Mesenchymal stem cell (in vitro differentiated cells and primary cell): ENCODE measurements at places on chromosomes 6 and 20.
A peak's percentile ranks its signal among the peaks of the same experiment; 100 is the strongest.

- no peak for DNase-seq
Observed at GRCh38 chr6:13725052-13725451, 13.4 kb upstream of the RANBP9 start.

DNA sequence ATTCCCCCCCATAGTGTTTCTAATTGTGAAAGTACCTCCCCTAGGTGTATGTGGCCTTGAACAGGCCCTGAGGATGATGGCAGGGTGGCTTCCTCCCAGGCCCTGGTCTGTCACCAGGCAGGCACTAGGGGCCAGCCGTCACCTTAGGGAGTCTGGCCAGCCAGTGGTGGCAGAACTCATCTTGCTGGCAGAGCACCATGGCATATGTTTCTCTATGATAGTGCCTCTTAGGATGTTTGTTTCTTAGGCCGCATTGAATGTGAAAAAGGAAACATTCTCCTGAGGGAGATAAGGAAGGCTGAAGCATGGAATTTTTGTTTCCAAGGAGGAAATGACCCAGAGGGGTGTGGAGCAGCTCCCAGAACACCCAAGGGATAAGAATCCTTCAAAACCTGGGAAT lies 45.2 kb upstream of the KLHL31 start:
- DNase-seq: no peak

DNA sequence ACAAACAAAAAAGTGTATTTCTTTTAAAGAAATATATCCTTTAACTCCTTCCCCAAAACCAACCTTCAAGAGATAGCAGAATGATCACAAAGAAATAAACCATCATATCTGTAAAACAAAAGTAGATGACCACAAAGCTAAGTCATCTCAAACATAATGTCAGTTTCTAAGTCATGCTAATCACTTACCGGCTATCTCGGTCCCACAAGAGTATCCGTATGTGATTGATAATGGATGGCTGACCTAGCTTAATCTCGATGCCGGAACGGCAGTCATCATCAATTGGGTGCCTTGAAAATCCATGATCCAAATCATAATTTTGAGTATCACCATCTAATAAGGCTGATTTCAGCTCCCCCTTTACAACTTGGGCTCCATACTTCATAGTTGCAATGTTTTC lies 59.7 kb downstream of the BTBD9 start:
- DNase-seq: no peak

GRCh38 chr20:15563836-15564235 lies 1009.4 kb downstream of the KIF16B start:
- no peak for DNase-seq

- DNase-seq: no peak
Observed at GRCh38 chr6:506508-506907, 115.0 kb downstream of the IRF4 start.

DNA sequence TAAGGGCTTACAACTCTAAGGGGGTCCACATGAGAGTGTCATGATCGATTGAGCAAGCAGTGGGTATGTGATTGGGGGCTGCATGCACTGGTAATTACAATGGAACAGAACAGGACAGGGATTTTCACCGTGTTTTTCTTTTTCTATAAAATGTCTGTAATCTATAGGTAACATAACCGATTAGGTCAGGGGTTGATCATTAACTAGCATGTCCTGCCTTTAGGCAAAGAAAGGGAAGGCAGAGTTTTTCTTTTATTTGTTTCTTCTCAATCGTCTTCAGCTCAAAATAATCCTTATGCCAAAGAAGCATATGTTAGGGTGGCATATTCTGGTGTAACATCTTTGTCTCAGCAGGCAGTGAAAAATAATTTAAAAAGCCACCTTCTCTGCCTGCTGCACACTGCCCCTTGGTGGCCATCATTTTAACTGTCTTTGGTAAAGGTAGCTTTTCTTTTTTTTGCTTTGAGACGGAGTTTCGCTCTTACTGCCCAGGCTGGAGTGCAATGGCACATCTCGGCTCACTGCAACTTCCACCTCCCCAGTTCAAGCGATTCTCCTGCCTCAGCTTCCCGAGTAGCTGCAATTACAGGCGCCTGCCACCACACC lies 9.7 kb upstream of the CEP43 start:
- DNase-seq: peak; percentile 61

DNA sequence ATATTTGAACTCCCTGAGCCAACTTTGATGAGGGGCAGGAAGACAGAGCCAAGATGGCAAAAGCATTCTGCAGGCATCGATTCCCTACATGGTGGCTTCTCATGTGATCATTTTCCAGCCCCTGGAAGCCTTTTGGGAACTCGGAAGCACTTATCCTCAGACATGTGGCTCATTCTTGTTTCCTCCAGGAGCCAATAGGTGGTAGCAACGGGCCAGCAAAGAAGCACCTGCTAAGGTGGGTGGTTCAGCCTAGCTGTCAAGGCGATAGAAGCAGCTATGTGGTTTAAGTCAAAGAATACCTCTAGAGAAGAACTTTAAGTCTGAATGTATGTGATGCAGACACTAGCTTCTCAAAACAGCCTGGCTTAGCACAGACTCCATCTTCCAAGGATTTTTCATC lies 64.9 kb upstream of the PAX1 start:
- no peak for DNase-seq

DNA sequence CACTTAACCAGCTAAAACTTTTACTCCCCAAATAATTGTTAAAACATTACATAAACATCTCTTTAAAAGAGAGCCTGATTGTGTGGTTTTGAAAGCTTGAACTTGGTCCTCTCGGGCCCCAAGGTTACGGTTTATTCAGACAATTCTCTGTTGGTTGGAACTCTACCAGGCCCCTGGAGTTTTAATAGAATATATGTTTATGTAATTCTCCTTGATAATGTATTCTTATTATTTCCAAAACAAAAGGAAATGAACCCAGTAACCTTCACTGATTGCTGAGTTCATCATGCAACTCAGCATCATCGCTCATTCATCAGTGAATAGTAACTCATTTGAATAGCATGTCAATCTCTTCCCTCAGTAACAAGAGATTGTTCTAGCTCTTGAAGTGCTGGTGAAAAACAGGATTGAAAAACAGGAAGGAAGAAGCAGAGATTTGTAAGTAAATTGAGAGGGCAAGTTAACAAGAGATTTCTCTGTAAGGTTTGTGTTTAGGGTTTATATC lies 464.5 kb upstream of the MARCKS start:
- no peak for DNase-seq

GRCh38 chr6:167027308-167027707 lies 28.1 kb downstream of the CEP43 start:
- no peak for DNase-seq

- no peak for DNase-seq
Observed at GRCh38 chr20:44176833-44177534, 10.0 kb downstream of the JPH2 start.

DNA sequence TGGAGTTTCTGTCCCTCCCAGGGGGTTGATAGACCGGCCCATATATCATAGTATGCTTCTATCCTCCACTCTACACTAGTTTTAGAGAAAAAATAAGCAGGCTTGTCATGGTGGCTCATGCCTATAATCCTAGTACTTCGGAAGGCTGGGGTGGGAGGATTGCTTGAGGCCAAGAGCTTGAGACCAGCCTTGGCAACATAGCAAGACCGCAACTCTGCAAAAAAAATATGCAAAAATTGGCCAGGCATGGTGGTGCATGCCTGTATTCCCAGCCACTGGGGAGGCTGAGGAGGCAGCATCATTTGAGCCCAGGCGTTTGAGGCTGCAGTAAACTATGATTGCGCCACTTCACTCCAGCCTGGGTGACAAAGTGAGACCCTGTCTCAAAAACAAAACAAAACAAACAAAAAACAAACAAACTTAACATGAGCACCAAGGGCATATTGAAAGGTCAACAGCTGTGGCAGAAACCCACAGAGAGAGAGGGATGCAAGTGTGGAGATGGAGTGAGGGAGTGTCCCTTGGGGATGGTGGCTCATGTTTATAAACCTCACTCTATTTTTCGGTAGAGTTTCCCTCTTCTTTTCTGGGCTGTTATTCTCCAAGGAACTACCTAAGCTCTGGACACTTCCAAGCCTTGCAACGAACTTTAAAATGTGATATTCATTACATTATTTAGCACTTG lies 24.1 kb downstream of the SLC24A3 start:
- no peak for DNase-seq

GRCh38 chr20:44541992-44542391 lies 20.1 kb upstream of the SERINC3 start:
- DNase-seq: no peak

DNA sequence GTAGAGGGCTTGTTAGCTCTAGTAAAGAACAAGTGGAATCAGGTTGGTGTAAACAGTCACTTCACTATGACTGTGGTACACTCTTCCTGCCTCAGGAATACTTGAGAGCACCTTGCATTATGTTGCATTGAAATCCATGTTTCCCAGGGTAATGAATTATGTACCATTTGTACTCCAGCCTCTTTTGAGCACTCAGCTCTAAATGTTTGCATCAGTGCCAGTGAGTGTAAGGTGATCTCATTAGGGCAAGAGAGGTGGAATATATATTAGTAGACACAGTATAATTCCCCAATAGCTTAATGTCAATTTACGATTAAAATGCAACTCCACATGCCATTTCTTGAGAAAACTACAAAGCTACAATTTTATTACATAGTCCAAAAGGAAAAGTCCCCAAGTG lies 319.6 kb upstream of the POU3F2 start:
- DNase-seq: no peak

DNA sequence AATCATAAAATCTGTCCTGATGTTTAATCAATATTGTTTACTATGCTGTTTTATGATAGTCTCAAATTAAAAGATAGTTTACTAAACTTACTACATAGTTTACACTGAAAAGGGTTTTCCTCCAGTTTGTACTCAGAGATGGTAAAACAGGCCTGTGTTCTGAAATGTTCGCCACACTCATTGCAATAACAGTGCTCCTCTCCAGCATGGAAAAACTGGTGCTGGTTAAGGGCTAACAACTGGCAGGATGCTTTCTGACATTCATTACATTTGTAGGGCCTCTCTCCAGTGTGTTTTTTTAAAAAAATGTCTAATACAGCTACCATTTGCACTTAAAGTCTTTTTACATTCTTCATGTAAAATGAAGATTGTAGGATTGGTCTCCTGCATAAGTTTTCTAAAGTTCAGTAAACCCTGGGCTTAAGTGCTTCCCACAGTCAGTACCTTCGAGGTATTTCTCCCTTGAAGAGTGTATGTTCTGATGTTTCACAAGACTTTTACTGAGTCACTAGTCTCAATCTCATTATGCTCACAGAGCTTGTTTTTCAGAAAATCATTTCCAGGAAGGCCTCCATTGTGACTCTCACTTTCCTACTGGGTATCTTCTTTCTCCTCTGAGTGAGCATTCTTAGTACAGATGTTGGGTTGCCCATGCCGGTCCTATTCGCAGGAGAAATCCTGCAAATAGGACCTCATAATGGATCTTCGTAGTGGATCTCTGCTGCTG lies 8.7 kb upstream of the ZSCAN12 start:
- DNase-seq: peak; percentile 17

- DNase-seq: peak; percentile 93
Observed at GRCh38 chr20:12575352-12576095, 433.2 kb upstream of the SPTLC3 start.

DNA sequence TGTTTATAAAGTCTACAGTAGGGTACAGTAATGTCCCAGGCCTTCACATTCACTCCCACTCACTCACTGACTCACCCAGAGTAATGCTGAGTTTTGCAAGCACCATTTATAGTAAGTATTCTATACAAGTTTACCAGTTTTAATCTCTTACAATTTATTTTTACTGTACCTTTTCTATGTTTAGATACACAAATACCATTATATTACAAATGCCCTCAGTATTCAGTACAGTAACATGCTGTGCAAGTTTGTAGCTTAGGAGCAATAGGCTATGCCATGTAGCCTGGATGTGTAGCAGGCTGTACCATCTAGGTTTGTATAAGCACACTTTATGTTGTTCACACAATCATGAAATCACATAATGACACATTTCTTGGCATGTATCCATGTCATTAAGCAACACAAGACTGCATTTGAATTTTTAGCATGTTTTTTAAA lies 673.6 kb downstream of the CD109 start:
- peak; percentile 81 for DNase-seq

- DNase-seq: no peak
Observed at GRCh38 chr20:60634491-60635172, 617.4 kb upstream of the CDH4 start.

- no peak for DNase-seq
Observed at GRCh38 chr6:98840996-98841513, 6.7 kb downstream of the POU3F2 start.

- DNase-seq: no peak
Observed at GRCh38 chr6:20332441-20333006, 69.2 kb upstream of the E2F3 start.

DNA sequence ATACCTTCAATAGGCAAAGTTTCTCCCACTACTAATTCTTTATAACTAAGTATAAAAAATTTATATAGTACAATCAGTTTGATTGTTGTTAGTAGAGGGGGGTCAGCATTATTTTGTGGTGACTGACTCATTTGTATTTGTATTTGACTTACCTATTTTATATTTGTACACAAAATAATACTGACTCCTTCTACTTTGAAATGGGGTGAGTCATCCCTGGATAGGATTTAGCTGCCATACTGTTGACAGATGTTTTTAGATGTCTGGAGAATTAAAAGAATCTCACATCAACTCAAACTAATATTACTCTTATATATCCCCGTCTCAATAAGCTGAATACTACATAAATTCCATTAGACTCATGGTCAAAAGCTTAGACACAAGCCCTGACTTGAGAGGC lies 114.9 kb downstream of the FRK start:
- DNase-seq: no peak

- DNase-seq: no peak
Observed at GRCh38 chr6:84269947-84270733, 42.7 kb upstream of the CEP162 start.

GRCh38 chr6:26064619-26065257 lies 22.5 kb upstream of the HFE start:
- DNase-seq: peak; percentile 65

DNA sequence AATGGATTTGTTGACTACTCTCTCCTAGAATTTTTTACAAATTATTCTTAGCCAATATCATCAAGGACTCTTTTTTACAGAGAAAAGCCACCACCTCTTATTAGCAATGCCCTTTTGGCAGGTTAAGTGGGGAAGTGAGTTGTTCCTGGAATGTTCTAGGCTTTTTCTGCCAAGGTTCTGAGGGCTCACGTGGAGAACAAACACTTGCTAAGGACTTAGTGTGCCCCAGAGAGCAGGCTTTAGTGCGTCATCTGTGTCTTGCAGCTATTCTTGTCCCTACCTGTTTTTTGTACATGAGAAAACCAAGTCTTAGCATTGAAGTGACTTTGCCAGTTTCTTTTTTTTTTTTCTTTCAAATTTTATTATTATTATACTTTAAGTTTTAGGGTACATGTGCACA lies 33.5 kb downstream of the CFAP61 start:
- no peak for DNase-seq

GRCh38 chr20:31633339-31633914 lies 4.3 kb upstream of the COX4I2 start:
- no peak for DNase-seq

DNA sequence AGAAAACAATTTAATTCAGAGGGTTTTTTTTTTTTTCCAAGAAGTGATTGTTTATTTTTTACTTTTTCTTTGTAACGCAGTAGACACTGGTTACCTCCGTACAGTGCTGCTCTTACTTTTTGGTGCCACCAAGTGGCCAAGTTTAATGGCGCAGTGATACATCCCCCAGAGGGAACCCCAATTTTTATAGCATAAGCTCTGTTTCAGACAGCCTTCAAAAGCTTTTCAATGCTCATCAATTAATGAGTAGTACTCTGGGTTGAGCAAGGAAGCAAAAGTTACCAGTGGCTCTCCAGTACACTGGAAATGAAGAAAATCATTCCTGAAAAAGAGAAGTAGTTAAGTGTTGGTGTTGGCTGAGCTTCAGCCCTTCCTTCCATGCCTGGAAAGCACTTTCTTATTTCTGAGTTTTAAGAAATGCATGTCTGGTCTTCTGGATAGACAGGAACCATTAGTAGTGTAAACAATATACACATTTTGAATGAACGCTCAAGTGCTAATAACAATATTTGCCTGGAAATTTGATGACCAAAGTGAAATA lies 129.1 kb upstream of the SMLR1 start:
- peak; percentile 73 for DNase-seq
